Dorsolateral prefrontal cortex (tissue), 122 donors: ENCODE measurements at places on chromosomes 6 and 20.

DNA sequence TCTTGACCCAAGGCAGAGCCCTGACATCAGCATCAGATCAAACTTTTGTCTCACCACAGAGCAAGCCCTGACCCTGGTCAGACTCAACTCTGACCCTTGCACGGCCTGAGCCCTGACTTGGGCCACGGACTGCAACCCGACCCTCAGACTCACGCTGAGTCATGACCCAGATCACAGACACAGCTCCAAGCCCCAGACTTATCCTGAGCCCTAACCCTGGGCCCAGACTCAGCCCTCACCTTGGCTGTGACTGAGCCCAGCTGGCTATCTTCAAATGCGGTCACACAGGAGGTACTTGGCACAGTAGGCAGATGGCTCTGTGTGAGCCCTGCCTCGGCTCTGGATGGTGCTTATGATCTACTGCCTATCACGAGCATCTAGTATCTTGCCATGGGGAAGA lies 602.3 kb downstream of the PTPRT start:
- no peak for DNase-seq

GRCh38 chr6:24228681-24229255 lies 102.8 kb downstream of the NRSN1 start:
- DNase-seq = no peak

- DNase-seq = no peak
Observed at GRCh38 chr20:33814238-33814712, 3.1 kb downstream of the CHMP4B start.

DNA sequence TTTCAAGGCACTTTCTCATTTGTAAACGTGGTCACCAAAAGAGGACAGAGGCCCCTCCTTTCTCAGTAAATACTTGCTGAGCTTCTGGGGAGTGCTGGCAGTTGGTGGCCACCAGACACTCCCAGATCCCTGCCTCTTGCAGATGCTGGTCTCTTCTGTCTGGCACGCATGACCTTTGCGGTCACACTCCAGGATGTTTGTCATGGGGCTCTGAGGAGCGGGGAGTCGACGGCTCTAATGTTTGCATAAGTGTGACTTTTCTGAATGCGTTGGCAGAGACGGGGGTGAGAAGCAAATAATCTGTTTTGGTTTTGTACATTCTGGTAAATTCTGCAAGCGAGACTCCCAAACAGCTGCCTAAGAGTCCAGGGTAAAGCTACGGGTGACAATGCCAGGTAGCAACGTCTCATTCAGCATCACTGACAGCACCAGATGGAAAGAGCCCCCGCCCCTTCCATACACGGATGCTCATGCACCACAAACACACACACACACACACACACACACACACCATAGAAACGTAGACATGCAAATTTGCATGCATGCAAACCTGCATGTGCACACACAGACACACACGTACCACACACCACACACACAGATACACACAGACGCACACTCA lies 101.1 kb downstream of the YTHDF1 start:
- DNase-seq = no peak
